ENCODE measurements at places on chromosomes 3 and 15. TPM values are rescaled to one million over a fixed set of nuclear protein-coding genes. Genes with fewer than 3 reads are reported as not detected.

- DNase-seq: peak; percentile 46
Observed at GRCh38 chr3:185406121-185406620, 43.2 kb downstream of the MAP3K13 start.

DNA sequence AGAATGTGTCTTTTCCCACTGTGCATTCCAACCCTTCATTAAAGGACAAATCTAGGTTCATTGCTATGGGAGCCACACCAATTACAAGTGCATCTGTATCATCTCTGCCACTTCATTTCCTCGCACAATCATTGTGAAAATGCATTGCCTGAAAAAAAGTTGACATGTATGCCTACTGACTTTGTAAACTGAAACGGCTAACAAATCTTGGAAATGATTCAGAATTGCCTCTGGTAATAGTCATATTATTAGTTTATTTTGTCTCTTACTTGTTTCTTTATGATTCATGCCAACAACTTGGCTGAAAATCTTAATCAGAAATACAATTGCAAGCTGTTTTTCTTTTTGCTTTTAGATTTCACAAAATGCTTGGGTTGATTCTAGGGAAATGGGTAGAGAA is 497.1 kb downstream of the ZIC1 start:
- peak; percentile 54 for DNase-seq

GRCh38 chr3:49668861-49669260 is 5.3 kb upstream of the APEH start:
- DNase-seq: peak; percentile 84

DNA sequence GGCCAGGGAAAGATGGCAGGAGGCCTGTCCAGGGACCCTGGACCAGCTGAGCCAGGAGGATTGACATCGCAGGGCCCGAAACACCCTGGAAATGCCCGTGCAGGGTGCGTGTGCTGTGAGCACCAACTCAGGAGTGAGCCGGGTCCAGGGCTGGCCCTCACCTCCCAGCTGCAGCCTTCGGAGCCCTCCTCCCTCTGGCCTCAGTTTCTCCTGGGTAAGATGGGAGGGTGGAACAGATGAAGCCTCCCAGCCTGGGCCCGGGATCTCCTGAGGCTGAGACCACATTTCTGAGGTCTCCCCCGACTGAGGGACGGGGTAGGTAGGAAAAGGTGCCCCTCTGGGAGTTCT is 5.3 kb upstream of the CALML4 start:
- DNase-seq: no peak

DNA sequence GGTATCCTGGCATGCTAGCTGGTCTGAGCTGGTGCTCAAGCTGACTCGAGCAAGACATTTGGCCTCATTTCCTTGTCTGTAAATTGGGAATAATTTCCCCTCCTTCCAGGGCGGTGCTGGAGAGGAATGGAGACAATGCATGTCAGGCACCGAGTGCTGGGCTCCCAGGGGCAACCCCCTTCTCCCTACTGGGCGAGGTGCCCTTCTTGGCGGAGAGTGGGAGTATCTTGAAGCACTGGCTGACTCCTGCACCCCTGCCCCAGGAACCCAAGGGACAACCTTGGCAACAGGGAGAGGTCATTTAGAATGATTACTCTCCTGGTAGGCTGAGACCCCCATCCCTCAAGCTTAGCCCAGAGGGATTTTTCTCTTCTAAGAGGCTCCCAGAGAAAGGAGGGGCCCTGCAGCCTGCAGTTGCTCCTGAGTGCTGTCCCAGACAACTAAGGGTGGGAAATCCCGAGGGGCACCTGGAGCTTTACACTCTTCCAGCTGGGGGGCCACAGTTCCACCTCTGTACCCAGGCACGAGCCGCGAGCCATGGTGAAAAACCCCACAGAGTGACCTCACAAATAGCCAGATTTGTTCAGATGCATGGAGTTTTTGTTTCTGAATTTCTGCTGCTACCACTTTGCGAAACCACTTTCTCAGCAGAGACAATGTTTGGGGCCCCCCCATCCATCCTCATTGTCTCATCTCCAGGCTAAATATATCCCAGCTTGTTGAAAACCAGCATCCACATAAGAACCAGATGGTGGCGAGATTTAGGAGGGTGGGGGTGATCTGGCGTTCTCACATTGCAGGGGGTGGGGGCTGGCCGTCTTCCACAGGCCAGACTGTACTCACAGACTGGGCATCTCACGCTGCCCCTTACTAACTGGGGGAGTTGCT is 44.8 kb downstream of the ABTB1 start:
- DNase-seq: no peak

- DNase-seq: no peak
Observed at GRCh38 chr3:11212784-11213183, 58.5 kb downstream of the HRH1 start.

GRCh38 chr15:65921780-65922179 is 52.5 kb downstream of the RAB11A start:
- DNase-seq: no peak

DNA sequence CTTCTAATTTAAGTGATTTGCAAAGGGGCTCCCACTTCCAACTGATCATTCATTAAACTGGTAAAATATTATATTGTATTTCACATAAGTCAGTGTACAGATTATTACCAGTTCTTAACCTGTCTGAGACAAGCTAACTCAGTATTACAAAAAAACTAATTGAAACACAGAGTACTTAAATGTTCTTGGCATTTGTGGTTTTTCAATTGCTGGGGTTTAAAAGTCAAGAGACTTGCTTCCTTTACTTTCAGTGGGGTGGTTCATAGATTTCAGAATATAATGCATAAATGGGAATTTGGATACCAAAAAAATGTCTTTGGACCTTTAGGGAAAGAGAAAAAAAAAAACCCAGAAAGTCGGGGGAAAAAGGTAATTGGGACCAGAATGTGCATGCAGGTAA is 85.0 kb downstream of the ATP10A start:
- DNase-seq: no peak

DNA sequence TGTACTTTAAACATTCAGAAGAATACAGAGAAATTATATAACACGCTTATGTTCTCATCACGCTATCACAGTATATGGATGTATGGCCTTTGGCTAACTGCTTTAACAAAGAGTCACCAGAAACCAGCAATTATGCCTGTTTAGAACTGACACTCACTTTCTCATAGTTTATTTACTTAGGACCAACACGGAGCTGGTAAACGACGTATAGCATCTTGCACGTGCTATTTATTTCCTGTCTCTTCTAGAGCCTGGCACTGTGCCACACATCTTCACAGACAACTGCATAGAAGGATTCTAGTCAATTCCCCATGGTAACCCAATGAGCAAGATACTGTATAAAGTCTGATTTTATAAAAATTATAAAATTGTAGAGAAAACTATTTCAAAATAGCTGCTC is 43.6 kb downstream of the TBC1D2B start:
- no peak for DNase-seq

DNA sequence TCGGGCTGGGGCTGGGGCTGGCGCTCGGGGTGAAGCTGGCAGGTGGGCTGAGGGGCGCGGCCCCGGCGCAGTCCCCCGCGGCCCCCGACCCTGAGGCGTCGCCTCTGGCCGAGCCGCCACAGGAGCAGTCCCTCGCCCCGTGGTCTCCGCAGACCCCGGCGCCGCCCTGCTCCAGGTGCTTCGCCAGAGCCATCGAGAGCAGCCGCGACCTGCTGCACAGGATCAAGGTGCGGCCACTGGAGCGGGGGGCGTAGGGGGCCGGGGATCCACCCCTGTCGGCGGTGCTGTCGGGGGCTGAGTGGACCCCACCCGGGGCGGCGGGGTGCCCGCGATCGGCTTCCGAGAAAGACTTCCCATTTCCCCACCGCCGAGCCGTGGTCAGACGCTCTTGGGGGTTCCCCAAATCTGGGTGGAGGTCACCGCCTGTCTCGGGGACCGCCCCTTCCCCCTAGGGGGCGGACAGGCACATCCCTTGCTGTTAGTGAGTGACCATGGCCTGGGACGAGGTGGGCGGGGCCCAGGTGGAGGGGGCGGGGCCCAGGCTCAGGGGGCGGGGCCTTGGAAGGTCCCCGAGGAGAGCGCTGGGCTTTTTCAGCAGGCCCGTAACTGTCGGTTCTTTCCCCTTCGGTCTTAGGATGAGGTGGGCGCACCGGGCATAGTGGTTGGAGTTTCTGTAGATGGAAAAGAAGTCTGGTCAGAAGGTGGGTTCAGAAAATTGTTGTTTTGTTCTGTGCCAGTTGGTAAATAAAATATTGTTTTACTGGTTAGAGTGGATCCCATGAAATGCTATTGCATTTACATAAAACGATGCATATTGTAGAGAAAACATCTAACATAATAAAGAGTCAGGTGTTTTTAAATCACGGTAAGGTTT is 578 bp downstream of the LACTB start:
- peak; percentile 48 for DNase-seq

GRCh38 chr3:46065294-46065705 is 38.0 kb upstream of the XCR1 start:
- DNase-seq: peak; percentile 43

DNA sequence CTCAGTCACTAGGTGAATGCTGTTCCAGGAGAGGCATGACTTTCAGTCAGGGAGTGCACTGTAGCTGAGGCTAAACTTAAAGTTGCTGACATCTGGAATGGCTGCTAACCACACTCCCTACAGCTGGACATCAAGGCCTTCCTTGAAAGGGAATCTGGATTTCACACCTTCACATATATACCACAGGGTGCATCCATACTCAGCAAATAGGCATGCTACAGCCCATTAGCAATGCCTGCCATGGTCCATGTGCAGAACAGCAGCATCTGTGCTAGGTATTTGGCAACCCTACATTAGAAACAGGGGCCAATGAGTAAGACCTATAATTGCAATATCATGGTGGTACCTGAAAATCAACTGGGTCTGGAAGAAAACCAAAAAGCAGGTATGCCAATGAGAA is 74.8 kb downstream of the SNTN start:
- no peak for DNase-seq

- no peak for DNase-seq
Observed at GRCh38 chr3:101512396-101512645, 691 bp downstream of the SENP7 start.

DNA sequence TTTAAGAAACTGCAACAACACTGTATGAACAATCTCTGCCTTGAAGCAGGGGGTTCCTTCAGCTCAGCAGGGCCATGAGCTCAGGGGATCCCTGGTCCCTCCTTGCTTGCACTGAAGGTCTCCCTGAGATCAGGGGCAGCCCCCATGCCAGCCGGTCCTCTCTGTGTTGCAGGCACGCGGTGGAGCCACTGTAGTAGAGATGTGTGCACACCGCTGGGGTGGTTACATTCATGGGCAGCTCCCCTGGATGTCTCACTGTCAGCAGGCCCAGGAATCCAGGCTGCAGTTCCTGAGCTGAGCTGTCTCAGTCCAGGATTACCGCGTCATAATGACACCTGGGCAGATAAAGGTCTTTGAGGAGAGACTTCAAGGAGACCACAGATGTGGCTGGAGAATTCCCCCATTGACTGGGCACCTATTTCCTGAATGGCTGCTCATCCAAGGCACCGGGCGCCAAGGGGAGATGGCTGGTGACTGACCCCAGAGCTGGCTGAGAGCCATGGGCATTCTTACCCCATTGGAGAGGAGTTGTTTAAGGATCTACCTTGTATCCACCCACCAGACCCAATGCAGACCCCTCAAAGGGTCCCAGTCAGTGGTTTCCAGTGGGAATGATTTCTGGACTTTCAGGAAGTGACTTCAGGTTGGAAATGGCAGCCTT is 10.4 kb upstream of the KLF13 start:
- no peak for DNase-seq

DNA sequence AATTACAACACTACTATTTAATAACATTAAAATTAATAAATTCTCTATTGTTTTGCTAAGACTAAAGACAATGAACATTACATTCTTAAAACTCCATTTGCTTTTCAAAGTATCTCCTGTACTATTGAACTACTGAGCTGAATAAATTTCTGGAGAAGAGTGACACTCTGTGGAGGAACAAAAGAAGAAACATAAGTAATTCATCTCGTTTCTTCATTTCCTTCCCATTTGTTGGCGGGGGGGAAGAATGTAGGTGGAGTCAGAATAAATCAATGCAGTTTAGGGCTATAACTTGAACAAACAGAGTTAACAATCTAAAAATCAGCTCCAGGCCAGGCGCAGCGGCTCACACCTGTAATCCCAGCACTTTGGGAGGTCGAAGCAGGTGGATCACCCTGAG is 32.7 kb downstream of the EFHB start:
- DNase-seq: no peak

DNA sequence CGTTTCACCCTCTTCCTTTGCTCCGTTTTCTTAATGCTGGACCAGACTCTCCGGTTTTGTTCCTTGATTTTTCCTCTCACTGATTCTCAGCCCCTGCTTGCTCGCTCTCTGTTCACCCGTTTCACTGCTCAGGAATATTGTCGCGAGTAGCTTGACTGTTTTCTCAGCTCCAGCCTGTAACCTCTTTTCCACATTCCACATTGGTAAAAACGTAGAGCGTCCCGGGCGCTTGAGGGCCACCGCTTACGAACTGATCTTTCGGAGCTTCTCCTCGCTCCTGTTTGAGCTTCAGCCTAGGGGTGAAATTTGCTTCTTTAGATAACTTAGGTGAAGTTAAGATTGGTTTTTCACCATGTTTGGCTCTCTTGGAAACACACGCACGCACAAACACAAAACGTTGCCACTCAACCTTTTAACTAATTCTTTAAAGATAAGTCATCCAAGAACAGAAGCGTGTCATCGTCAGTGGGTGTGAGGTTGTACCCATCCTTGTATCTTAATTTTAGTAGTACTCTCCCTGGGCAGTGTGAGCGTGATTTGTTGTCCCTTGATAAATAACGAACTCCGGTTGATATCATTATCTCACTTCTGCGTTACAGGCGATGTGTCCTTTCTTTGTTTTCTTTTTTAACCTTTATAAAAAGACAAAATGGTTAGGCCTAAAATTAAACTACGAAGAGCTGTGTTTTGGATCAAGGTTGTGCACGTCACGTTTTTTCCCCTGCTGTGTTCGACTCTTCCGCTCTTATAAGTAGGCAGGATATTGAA is 1.0 kb downstream of the PAK2 start:
- peak; percentile 66 for DNase-seq

DNA sequence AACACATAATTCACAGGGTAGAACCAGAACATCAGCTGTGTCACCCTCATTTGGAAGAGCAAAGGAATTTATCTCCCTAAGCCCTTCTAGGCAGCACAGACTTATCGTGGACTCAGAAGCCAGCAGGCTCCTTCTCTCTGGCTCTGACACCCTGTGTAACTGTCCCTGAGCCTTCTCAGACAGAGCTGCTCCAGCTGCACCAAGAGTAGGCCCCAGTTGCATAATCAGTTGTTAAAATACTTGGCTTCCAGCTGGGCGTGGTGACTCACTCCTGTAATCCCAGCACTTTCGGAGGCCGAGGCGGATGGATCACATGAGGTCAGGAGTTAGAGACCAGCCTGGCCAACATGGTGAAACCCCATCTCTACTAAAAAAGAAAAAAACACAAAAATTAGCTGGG is 49.4 kb upstream of the ACVR2B start:
- DNase-seq: peak; percentile 1

GRCh38 chr3:160372780-160373179 is 26.2 kb downstream of the IFT80 start:
- DNase-seq: no peak

Gene CPNE9
- not detected for total RNA-seq

Gene DHX30
- total RNA-seq: 56.6 TPM

Gene SLC9A9
- 1.0 TPM for total RNA-seq

Gene ALDH1L1
- total RNA-seq: 2.4 TPM

Gene RBP2
- not detected for total RNA-seq

Gene ABHD14A
- total RNA-seq: 16.3 TPM

Gene SNTN
- total RNA-seq: not detected

Gene RARRES1
- total RNA-seq: 7.8 TPM
